Natural killer cell treated with Interleukin-12 subunit alpha and Interleukin-12 subunit beta and Interleukin-15 and Interleukin-18, amount 100 ng/mL, for 72 hours (primary cell): ENCODE measurements at places on chromosomes 5 and 9. TPM values are rescaled to one million over a fixed set of nuclear protein-coding genes. Genes with fewer than 3 reads are reported as not detected.

The ZFP37 gene
- 2.5 TPM for total RNA-seq

The ARID3C gene
- not detected for total RNA-seq

The MPDZ gene
- not detected for total RNA-seq

The STPG3 gene
- not detected for total RNA-seq

The ANKRD34B gene
- total RNA-seq = not detected

The RHOBTB3 gene
- 14.7 TPM for total RNA-seq

The TXNDC8 gene
- total RNA-seq = not detected

The GRAMD2B gene
- 8.2 TPM for total RNA-seq

DNA sequence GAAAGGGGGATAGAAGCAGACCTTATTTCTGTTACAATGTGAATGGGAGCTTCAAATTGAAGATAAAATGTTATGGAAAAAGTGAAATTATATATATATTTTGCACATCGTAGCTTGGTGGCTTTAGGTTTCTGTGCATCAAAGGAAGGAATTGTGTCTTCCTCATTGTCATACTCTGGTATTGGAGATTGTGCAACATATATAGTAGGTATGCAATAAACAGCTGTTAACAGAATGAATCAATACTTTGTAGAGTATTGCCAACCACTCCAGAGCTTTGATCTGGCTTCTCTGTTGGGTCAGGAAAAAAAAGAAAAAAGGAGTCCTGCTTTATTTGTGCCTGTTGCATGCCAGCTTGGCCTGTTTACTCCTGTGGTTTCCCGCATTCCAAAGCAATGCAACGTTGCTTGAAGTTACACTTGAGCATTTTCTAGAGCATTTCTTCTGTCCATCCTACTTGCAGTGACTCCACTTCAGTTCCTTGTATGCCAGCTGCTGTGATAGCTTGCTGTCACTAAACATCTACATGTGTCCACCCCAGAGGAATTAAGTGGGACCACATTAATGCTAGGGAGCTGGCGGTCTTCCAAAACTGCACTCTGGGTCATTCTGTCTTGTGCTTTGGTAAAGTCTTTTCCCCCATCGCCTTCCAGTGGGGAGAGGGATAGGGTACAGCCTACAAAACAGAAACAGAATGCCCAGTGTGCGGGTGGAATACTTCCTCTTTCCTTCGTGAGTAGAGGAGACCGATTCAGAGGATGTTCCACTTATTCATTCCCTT is 62.0 kb upstream of the MEF2C start:
- DNase-seq = no peak

DNA sequence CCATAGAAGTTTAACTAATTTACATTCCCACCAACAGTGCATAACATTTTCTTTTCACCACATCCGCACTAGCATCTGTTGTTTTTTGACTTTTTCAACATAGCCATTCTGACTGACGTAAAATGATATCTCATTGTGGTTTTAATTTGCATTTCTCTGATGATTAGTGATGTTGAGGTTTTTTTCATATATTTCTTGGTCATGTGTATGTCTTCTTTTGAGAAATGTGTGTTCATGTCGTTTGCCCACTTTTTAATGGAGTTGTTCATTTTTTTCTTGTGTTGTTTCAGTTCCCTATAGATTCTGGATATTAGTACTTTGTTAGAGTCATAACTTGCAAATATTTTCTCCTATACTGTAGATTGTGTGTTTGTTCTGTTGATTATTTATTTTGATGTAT is 163.4 kb downstream of the FER start:
- no peak for DNase-seq

GRCh38 chr5:3195994-3196393 is 399.6 kb upstream of the IRX1 start:
- no peak for DNase-seq

GRCh38 chr9:87587356-87587745 is 89.7 kb downstream of the DAPK1 start:
- no peak for DNase-seq

GRCh38 chr9:38650564-38650963 is 30.2 kb upstream of the ANKRD18A start:
- no peak for DNase-seq

DNA sequence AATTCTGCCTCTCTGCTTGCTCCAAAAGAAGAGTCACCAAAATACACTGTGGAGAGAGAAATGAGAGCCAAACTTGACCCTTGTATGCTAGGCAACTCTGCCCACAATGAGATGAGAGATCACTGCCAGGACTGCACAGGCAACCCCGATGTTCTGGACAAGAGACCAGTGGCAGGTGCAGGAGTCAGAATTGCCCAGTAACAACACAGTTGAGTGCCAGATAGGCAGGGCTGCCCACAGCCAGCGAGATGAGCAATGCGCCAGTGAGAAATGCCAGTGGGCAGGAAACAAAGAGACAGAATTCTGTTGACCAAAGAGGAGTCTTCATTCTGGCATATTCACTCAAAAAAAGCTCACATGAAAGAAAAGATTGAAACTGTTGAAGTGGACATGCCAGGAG is 570.7 kb downstream of the CAAP1 start:
- no peak for DNase-seq

DNA sequence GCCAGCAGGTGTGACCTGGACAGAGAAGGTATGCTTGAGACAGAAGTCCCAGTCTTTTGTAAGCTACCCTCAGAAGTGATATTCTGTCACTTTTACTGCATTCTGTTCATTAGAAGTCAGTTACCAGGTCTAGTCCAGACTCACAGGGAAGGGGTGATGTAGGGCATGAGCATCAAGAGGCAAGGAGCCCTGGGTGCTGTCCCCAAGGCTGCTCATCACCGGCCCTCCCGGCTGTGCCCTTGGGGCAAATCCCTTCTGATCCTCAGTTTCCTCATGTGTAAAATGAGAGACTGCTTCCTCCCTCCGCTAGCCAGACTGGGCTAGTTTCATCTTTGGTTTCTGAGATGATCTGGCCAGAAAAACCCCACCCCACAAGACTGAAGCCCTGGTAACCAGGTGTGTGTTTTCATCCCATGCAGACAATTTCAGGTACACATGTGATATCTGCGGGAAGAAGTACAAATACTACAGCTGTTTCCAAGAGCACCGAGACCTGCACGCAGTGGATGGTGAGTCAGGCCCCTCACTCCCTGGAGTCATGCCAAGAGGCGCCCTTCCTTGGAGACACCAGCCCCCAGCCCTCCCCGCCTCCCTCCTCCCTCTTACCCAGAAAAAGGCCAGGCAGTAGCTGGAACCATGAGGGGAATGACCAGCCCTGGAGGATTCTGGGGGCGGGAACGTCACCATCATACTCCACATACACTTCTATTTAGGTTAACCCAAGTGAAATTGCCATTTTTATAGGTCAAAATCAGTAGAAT is 71.0 kb downstream of the AMBP start:
- no peak for DNase-seq

DNA sequence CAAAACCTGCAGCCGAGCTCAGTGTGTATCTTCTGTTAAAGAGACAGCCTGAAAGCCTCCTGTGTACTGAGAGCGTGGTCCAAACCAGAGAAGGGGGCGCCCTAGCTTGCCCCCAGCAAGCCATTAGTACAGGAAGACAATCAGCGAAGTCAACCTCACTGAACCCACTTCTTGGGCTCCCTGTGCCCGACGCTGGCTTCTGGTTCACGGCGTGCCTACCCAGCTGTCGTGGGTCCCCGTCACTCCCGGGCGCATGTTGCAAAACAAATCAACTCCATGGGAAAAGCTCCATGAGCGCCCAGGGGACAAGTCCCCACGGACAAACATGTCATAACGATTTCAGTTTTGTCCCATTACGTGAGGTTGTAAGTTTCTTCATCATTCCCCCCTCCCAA is 326.9 kb downstream of the SH3GL2 start:
- DNase-seq = no peak

DNA sequence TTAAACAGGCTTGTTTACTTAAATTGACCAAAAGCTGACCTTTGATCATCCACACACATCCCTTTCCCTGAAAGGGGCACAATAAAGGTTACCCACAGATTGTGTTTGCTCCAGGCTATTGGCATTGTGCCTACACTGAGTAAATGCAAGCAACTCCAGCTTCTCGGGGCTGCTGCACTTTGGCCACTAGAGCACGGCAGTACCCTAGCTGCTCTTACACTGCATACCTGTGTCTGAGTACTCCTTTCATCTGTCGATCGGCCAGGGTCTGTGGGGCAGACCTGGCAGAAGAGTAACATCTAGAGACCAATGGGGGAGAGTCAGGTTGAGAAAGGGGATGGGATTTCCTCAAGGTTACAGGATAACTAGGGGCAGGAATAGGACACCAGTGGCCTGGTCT is 281.9 kb upstream of the NMUR2 start:
- no peak for DNase-seq

DNA sequence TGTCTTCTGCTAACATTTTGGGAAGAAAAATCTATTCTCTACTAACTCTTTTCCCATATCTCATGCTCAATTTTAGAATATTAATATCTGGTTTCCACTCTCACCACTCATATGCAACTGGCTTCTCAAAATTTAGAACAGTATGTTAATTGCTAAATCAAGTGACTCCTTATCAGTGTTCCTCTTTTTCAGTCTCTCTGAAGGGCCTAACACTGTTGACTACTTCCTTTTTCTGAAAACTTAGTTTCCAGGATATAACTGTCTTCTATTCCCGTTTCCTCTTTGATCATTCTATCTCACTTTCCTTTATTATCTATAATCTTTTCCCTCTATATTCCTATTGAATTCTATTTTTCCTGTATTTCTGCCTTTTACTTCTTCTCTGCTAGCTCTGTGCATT is 1717.2 kb upstream of the C9orf72 start:
- DNase-seq = no peak

DNA sequence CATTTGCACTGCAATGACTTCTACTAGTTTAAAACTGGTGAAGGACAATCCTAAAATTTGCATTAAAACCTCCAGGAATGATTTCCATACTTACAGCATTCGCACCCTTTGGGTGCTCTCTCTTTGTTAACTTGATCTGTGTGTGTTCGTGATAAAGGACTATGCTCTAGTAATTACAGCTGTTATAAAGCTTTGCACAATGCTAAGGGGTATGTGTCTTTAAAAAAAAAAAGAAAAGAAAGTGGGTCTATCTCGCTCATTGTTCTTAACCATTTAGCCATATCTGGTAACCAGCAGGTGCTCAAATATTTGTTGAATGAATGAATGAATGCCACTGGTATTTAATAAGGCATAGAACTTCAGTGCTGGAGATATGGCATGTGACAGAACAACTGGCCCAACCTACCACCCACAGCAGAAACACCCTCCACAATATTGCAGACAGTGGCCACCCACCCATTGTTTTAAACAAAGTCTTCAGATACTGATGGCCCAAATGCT is 8.7 kb downstream of the TRIM36 start:
- DNase-seq = no peak

DNA sequence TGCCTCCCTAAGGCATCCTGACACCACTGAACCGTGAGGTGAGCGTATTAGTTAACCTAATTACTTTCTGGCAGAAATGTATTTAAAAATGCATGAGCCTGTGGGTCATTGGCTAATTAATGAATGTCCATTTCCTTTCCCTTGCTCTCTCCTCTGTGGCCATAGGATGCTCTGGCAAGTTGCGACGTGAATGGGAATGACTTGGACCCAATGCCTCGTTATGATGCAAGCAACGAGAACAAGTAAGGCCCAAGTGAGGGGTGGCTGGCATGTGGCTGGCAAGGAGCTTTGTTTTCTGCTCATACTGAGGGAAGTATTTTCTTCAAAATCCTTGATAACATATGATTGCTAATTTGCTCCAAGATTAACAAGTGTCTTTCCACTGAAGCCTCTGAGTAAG is 136.3 kb downstream of the PCSK5 start:
- no peak for DNase-seq

GRCh38 chr9:110641293-110641692 is 27.3 kb upstream of the MUSK start:
- DNase-seq = no peak

DNA sequence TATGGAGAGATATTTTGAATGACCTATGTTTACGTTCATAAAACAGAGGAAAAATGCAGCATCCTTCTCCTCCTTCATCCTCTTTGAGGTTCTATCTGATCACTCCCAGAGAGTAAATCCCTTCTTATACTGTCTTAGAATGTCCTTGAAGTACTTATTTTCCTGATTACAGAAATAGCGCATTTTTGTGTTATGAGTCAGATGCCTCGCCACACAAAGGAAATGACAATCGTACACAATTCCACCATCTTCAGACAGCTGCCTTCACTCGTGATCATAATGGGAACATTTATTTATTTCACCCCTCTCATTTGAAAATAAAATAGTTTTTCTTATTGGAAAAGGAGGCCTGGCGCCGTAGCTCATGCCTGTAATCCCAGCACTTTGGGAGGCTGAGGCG is 2.4 kb upstream of the GLT6D1 start:
- no peak for DNase-seq

GRCh38 chr5:138980441-138980840 is 105.3 kb upstream of the LRRTM2 start:
- no peak for DNase-seq

DNA sequence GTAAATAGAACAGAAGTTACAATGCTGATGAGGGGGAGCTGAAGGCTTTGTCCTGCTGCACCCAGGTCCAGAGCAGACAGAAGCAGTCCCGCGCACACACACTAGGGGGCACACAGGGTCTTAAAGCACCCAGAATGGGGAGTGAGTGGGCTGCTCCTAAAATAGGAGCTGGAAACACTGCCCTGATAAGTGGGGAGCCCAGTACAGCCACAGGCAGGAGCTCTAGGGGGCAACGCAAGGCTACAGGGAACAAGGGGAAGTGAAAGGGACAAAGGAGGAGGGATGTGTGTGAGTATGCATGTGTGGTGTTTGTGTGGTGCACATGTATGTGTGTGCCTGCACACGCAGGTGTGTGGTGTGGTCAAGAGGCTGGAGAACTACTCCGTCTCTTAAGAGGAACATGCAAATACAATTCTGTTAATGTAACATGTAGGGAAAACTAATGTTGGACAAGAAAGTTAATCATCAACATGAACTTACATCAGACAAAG is 191.5 kb downstream of the ROR2 start:
- no peak for DNase-seq

DNA sequence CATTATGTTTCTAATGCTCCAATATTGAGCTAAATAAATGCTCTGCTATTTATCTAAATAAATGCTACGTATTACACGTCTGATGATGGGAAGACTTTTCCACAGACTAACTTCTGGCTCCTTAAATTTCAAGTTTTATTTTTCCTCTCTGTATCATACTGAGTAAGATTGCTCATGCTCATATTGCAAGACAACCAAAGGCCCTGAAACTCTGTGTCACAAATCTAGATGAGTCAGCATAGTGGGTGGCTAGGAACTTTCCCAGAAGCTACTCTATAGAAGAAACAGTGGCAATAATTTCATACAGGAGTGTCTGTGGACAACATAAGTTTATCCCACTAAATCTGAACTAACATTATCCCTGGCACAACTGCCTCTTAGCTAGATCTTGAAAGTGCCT is 53.0 kb upstream of the RFX3 start:
- no peak for DNase-seq
